ENCODE measurements at places on chromosomes 7 and 10.

DNA sequence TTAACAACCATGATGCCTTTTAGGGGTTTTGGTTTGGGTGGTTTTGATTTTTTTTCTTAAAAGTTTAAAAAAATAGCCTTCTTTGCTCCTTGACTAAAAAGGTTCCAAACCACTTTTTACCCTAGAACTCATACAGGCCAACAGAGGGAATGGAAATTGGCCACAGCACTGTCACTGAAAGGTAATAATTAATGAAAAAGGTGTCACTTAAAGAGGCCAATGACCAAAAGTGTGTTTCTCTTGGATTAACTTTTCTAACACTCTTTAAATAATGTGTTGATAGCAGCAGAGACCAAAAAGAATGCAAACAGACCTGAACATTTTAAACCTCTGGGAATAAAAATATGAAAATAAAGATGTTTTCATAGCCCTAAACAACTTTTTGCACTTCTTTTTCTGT, 221.1 kb upstream of the TCF7L2 start:
- DNase-seq = no peak

DNA sequence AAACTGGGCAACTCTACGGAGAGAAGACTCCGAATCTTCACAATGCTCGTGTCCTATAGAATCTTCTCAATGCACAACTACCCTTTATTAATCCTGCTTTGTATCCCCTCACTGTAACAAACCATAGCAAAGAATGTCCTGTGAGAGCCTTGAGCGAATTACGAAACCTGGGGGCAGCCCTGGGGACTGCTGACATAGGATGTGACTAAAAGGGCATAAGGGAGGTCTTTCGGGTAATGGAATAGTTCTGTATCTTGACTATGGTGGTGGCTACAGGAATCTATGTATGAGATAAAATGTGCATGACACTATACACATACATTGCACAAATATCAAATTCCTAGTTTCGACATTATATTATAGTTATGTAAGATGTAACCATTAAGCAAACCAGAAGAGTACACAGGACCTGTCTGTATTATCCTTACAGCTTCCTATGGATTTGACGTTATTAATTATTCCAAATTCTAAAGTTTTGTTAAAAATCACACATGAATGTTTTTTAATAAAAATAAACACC, 162.5 kb upstream of the KCTD7 start:
- no peak for DNase-seq

DNA sequence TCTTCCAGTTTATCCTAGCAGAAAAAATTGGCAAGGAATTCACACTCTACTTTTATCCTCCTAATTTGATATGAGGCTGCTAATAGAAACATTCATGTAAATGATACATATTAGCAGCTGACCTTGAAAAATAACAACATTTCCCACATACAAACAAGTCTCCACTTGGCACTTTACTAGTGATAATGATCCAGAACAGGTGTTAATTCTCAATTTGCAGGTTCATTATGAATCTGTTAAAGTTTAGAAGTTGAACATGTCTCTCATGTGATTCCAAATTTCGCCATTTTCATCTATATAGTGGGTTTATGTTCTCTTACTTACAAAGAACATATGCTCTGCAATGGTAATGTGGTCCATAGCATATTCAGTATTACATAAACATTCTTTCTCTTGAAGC, 1396.8 kb upstream of the LRRTM3 start:
- DNase-seq = no peak

- no peak for DNase-seq
These were observed 1.7 kb downstream of the PDE1C start for GRCh38 chr7:32068411-32069101.

GRCh38 chr7:100765250-100765649, 31.9 kb downstream of the ZAN start:
- DNase-seq = no peak

GRCh38 chr7:143456992-143457793, 13.9 kb downstream of the TAS2R60 start:
- no peak for DNase-seq

GRCh38 chr7:34138483-34138882, 233.1 kb downstream of the BMPER start:
- no peak for DNase-seq

- no peak for DNase-seq
These were observed 170.1 kb downstream of the OTUD1 start for GRCh38 chr10:23608926-23609325.

GRCh38 chr7:157612009-157612663, 275.3 kb downstream of the DNAJB6 start:
- no peak for DNase-seq

- no peak for DNase-seq
These were observed 87.7 kb upstream of the TMEM168 start for GRCh38 chr7:112877691-112878460.

- no peak for DNase-seq
These were observed 173.4 kb upstream of the KLF14 start for GRCh38 chr7:130907439-130907838.

GRCh38 chr10:33565231-33565630, 230.8 kb upstream of the NRP1 start:
- DNase-seq = no peak

- DNase-seq = peak; percentile 26
These were observed 613 bp downstream of the AP5Z1 start for GRCh38 chr7:4775848-4776623.

DNA sequence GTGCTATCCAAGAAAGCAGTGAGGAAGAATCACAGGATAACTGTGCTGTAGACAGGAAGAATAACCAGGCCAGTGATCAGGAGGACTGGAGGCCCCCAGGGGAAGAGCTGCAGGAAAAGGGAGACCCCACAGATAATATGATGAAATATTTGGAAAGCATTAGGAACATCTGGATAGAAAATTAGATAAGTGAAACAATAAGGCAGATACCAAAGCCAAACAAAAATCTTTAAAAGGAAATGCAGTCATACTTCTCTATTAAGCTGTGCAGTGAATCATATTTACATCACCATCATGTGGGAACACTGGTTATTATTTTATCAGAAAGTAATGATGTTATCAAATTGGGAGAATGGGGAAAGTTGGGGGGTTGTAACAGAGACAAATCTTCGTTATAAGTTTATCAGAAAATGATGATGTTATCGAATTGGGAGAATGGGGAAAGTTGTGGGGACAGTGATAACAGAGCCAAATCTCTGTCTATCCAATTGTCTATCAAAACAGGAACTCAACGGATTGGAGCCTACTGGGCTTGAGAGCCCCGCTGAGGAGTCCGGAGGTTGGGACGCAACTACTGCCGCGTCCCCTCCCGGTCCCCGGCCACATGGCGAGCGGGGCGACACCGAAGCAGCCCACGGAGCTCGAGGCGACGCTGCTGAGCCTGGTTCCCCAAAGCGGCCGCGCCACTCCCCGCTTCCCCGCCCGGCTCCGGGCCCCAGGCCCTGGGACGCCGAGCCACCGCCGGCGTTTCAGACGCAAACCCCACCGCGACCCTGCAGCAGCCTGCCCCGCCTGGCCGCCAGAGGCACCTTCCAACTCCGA, 14.0 kb upstream of the RALA start:
- DNase-seq = no peak

DNA sequence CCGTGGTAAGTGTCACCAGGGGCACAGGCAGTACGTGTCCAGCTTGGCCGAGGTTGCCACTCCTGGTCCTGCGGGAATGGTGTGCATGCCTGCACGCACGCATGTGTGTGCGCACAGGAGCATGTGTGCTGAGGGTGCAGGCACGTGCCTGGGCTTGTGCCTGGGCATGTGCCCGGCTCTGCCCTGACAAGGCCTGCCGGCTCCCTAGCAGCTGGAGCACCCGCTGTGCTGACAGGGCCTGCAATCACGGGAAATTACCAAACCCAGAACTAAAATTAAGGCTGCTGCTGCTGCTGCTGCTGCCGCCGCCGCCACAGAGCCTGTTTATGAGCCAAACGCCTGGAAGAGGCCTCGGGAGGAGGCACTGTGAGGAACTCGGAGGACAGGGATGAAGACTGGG, 28.7 kb downstream of the GHRHR start:
- no peak for DNase-seq

- no peak for DNase-seq
These were observed 89.2 kb upstream of the WDR11 start for GRCh38 chr10:120761951-120762350.

GRCh38 chr10:132480356-132480755, 57.2 kb upstream of the INPP5A start:
- DNase-seq = no peak

- DNase-seq = no peak
These were observed at the start of gene FERD3L for GRCh38 chr7:19144661-19145433. Gene FERD3L, minus strand, starts transcription at chr7:19145421. Its CDS starts 59 bp downstream, at chr7:19145362.

- no peak for DNase-seq
These were observed 11.2 kb upstream of the NPS start for GRCh38 chr10:127537924-127538323.

- no peak for DNase-seq
These were observed 90.3 kb upstream of the FAM133B start for GRCh38 chr7:92680442-92680841.

DNA sequence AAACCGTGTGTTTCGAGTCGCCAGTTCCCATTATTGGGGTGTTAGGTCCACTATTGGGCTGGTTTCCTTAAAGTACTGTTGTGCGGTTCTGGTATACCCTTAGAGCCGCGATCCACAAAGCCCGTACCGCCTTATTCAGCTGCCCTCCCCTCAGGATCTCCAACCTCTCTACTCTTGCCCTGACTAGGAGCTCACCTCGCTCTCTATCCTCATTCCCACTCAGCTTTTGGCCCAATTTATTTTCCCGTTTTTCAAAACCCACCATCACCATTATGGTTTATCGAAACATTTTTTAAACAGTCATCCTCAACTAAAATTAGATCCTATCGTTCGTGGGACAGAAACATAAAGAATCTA, 461 bp upstream of the ETV1 start:
- no peak for DNase-seq

GRCh38 chr10:99766302-99766681, 16.1 kb upstream of the ABCC2 start:
- DNase-seq = no peak

DNA sequence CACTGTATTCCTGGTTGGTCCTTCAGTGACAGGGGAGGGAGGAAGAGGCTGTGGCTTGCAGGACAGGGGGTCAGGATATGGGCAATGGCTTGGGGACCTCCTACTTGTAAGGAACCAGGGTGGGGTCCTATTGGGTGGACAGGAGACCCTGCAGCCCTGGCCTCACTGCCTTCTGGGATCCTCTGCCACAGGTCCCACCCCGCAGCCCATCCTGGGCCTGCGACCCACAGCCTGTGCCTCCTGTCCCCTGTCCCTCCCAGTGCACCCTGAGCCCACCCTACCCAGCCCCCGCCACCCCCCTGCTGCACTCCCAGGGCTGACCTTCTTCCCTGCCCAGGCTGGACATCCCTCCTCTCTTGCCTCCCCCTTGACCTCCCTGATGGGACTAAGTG, 58.7 kb upstream of the MYL10 start:
- no peak for DNase-seq

- DNase-seq = no peak
These were observed 27.4 kb downstream of the CNNM2 start for GRCh38 chr10:102945449-102945848.

- DNase-seq = no peak
These were observed 260.2 kb upstream of the TMEM72 start for GRCh38 chr10:44650691-44651661.

- no peak for DNase-seq
These were observed 235.7 kb downstream of the AGMO start for GRCh38 chr7:15326044-15326644.

GRCh38 chr7:4754433-4755010, 20.9 kb upstream of the AP5Z1 start:
- no peak for DNase-seq

DNA sequence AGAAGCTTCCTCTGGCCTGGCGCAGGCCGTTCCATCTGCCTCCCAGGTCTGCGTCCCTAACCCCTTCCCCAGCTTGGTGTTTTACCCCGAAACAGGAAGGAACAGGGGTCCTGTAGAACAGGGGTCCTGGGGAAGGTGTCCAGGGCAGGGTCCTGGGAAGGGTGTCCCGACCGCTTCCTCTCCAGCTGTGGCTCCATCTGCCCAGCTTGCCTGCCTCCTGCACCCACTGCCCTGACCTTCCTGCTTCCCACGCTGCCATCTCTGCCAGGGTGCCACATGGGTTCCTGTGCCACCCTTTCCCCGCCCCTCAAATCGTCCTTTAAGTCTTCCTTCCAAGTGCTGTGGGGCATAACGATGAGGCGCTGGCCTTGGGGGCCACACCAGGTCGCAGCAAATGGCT, 32.4 kb downstream of the WDR86 start:
- DNase-seq = no peak

- no peak for DNase-seq
These were observed 7.6 kb upstream of the GRID2IP start for GRCh38 chr7:6558837-6559236.

- DNase-seq = no peak
These were observed 56.2 kb upstream of the APBB1IP start for GRCh38 chr10:26381986-26382385.

- DNase-seq = no peak
These were observed 33.5 kb downstream of the RELN start for GRCh38 chr7:103955985-103956384.

GRCh38 chr7:30996256-30996655, 32.5 kb downstream of the GHRHR start:
- no peak for DNase-seq

- no peak for DNase-seq
These were observed 137.3 kb downstream of the SEMA3C start for GRCh38 chr7:80781561-80781979.

DNA sequence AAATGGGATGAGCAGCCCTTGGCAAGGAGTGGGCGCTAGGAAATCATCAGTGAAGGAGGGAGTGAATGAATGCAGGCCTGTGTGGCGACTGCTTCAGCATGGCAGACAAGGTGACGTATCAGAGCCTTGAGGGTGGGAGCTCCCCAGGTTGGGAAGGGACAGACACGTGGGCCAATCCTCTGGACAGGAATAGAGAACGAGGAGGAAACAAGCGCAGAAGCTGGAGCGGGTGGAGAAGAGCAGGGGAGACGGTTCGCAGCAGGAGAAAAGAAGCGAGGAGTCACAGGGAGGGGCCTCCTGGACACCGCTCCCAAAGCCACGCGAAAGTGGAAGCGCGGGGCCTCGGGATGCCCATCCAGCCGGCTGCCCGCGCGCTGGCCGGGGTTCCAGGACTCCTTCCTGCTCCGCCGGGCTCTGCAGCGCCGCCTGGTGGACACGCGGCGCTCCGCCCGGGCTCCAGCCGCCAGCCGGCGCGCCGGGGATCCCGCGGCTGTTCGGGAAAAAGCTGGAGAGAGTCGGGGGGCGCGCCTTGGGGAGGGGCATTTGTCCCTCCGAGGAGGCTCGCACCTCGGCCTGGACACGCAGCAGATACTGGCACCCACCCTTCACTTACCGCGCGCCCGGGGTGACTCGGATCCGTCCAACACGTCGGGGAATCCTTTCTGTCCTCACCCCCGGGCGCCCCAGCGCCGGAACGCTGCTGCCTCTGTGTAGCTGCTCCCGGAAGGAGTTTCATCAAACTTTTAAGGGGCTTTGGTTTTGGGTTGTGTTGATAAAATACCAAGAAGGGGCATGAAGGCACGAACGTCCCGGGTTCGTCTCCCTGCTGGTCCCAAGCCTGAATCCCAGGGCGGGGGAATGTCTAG, 6.3 kb downstream of the ZNF503 start:
- no peak for DNase-seq

All from stimulated activated CD8-positive, alpha-beta memory T cell treated with anti-CD3 and anti-CD28 coated beads, Interleukin-4, amount 100 ng/mL, for 1 hour (primary cell).